ENCODE measurements at places on chromosomes 4 and X.

- DNase-seq, result no peak
Observed at GRCh38 chr4:80370635-80371034, 35.1 kb downstream of the CFAP299 start.

GRCh38 chrX:10618961-10619360 lies 1.4 kb downstream of the MID1 start:
- no peak for DNase-seq

DNA sequence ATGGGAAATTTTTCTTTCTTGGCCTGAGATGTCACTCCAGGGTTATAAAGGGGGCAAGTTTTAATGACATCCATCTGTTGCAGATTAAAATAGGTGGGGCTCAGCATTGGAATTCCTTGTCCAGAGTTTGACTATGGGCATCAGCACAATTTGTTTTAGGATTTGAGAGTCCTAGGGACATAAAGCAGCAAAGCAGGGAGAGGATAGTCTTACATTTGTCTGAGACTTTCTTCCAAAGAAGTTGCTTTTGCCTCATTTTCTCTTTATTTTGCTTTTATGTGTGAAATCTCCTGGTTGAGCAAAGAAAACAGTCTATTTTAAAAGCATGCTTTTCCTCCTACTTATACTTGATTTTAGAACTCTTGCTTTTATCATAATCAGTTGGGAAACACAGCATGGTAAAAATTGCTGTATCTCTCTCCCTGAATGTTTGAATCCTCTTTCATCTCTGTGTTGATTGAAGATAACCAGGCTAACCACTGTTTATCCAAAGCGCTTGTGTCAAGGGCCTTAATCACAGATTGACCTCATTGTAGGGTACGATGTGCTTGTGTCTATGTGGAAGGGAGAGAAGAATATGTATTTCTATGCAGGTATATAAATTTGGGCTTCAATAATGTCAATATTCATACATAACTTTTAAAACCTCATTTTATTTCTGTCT lies 121.5 kb downstream of the ANK2 start:
- DNase-seq, result no peak

- DNase-seq, result no peak
Observed at GRCh38 chr4:159545556-159545955, 442.7 kb downstream of the RAPGEF2 start.

DNA sequence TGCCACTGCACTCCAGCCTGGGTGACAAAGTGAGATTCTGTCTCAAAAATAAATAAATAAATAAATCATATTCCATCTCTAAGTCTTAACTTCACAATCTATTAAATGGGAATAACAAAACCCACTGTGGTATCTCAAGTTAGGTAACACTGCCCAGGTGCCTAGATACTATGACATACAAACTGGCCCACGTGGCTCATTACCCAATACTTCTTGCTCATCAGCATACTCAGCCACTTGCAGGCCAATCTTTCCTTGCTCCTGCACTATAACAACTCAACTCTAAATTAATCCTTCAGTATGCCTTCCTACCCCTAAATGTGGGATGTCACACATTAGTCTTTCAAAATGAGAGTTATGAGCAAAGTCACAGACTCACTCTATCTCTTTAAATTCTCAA lies 230.1 kb downstream of the OPHN1 start:
- no peak for DNase-seq

GRCh38 chrX:42140320-42140719 lies 217.0 kb upstream of the CASK start:
- DNase-seq, result no peak

DNA sequence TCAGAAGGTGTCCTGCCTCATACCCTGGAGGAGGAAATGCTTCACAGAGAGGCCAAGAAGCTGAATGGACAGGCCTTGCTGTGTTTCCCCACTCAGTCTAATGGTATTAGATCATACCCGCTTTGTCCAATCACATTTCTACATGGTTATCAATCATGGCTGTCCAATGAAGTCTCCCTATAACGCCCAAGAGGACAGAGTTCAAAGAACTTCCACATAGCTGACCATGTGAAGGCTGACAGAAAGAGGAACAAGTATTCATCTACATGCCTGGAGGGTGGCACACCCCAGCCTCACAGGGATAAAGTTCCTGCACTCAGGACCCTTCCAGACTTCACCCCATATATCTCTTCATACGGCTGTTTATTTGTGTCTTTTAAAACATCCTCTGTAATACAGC lies 123.4 kb downstream of the MANBA start:
- no peak for DNase-seq

DNA sequence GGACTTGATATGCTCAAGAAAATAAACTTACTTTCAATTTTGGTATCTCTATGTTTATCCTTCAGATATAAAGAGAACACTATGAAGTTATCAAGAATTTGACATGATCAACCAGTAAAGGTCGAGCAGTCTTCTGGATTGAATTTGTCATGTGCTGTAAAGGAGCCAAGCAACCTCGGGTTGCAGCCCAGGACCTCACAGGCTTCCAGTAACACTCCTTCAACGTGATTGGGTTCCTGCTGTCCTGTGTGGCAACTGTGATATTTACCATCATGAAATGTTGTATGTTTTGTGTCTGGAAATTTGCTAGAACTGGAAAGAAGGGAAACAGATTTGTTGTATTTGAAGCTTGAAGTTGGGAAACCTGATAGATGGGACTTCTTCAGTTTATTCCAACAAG lies 52.0 kb upstream of the UGT2B7 start:
- DNase-seq, result no peak

DNA sequence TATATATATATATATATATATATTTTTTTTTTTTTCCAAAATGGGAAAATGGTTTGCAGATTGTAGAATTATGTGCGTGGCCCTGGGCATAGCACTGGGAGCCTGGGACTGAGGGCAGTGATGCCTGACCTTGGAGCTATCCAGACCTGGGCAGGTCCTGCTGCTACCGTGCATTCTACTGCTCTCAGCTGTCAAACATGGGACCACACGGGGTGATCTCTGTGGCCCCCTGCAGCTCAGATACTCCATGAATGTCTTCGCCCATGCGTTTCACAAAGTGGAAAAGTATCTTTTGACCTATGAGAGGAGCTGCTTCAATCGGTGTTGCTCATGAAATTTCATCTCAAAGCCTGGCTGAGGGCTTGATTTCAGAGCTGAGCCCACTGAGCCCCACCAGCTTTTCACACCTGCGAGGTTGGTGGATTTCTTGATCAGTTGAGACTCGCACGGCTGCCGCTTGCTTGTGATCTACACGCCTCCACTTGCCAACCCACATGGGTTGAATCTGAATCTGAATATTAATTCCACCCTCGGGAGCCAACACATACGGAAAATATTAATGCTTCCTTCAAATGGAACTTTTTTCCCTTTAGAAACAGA lies 35.7 kb downstream of the ING2 start:
- DNase-seq, result no peak

Data from Daoy (cell line).